DMS153 (cell line): ENCODE measurements at places on chromosomes 11 and 22.

GRCh38 chr11:10371926-10372641 is 67.2 kb downstream of the ADM start:
- DNase-seq, result no peak

- peak; percentile 33 for DNase-seq
These were observed 1.3 kb downstream of the LRRC51 start for GRCh38 chr11:72081821-72082453.

GRCh38 chr22:36430863-36431262 is 43.1 kb upstream of the MYH9 start:
- no peak for DNase-seq

- no peak for DNase-seq
These were observed 92.0 kb downstream of the MYEOV start for GRCh38 chr11:69385832-69386427.

GRCh38 chr11:44186321-44186930 is 90.9 kb downstream of the EXT2 start:
- no peak for DNase-seq

- no peak for DNase-seq
These were observed 229.8 kb upstream of the LUZP2 start for GRCh38 chr11:24267014-24267413.

GRCh38 chr11:83303316-83303715 is 17.1 kb upstream of the CCDC90B start:
- DNase-seq, result no peak
